ENCODE measurements at places on chromosomes 3 and 15.

DNA sequence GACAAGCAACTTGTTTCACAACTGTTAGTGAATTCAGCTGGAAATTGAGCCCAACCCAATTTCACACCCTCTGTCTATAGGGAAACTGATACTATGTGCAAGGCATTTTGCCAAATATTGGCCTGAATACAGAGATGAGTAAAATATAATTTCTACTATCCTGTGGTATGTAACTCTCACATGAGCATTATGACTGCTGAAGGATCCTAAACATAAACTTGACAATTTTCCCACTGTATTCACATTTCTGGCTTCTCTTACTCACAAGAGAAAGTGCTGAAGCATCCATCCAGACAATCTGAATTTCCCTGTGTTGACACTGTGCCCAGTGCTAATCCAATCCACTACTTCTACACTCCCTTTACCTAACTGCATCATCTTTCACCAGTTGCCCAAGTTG lies 28.4 kb downstream of the SERPINI2 start:
- no peaks in the 10 kb centered on the region for H3K4me1 ChIP-seq
- H3K27ac ChIP-seq = no peak overlapping the region
- no peaks in the 10 kb centered on the region for H3K27me3 ChIP-seq
- no peaks in the 10 kb centered on the region for H3K36me3 ChIP-seq
- no peak overlapping the region for H3K4me3 ChIP-seq
- no peak for DNase-seq

DNA sequence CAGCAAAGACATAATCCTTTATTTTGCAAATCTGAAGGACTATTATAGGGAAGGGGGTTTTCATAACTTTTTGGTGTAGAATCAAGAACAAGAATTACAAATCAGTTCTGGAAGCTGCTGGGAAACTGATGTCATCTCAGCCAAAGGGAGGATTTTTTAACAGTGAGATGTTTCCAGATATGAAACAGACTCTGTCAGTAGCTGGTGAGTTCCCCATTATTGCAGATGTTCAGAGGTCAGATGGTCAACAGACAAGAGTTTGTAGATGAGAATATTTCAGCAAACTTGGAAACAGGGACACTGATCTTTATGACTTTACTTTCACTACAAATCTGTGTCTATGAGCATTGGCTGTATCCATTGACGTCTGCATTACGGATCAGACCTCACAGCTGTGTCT lies 71.9 kb upstream of the LPP start:
- no peaks in the 10 kb centered on the region for H3K36me3 ChIP-seq
- no peak overlapping the region for H3K27ac ChIP-seq
- no peak for DNase-seq
- H3K4me1 ChIP-seq = no peaks in the 10 kb centered on the region
- no peak overlapping the region for H3K4me3 ChIP-seq

- peaks cover 18% of the 10 kb centered on the region for H3K36me3 ChIP-seq
- H3K27ac ChIP-seq = no peak overlapping the region
- H3K4me1 ChIP-seq = peaks cover 23% of the 10 kb centered on the region
- H3K27me3 ChIP-seq = no peaks in the 10 kb centered on the region
- H3K4me3 ChIP-seq = peak overlapping the region; percentile 83
Observed at GRCh38 chr3:53346514-53346913, 829 bp downstream of the DCP1A start.

DNA sequence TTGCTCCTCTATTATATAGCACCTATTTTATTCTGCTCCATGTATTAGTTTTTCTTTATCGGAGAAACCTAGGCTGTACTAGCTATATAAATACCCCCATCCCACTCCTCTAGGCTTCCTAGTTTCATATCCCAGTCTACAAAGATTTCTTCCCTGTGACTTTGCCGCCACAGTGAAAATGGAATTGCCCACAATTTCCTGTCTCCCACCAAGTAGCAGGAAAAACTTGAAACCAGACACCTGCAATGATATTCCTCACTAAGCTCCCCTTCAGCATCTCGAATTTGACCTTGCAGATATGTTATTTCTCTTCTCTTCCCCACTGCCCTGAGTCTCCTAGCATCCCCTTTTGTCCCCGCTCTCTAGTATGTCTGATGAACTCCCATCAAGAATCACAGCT lies 685.8 kb upstream of the CCDC54 start:
- H3K36me3 ChIP-seq = no peaks in the 10 kb centered on the region
- no peaks in the 10 kb centered on the region for H3K4me1 ChIP-seq
- H3K4me3 ChIP-seq = no peak overlapping the region
- no peak overlapping the region for H3K27ac ChIP-seq
- no peak for DNase-seq
- no peaks in the 10 kb centered on the region for H3K27me3 ChIP-seq

- H3K27me3 ChIP-seq = no peaks in the 10 kb centered on the region
- peak; percentile 12 for DNase-seq
- no peaks in the 10 kb centered on the region for H3K4me1 ChIP-seq
Observed at GRCh38 chr15:98043160-98044014, 82.9 kb downstream of the ARRDC4 start.

GRCh38 chr3:168002786-168003368 lies 92.8 kb downstream of the GOLIM4 start:
- no peak overlapping the region for H3K4me3 ChIP-seq
- H3K27ac ChIP-seq = no peak overlapping the region
- H3K36me3 ChIP-seq = no peaks in the 10 kb centered on the region
- DNase-seq = peak; percentile 73
- no peaks in the 10 kb centered on the region for H3K27me3 ChIP-seq
- H3K4me1 ChIP-seq = no peaks in the 10 kb centered on the region

DNA sequence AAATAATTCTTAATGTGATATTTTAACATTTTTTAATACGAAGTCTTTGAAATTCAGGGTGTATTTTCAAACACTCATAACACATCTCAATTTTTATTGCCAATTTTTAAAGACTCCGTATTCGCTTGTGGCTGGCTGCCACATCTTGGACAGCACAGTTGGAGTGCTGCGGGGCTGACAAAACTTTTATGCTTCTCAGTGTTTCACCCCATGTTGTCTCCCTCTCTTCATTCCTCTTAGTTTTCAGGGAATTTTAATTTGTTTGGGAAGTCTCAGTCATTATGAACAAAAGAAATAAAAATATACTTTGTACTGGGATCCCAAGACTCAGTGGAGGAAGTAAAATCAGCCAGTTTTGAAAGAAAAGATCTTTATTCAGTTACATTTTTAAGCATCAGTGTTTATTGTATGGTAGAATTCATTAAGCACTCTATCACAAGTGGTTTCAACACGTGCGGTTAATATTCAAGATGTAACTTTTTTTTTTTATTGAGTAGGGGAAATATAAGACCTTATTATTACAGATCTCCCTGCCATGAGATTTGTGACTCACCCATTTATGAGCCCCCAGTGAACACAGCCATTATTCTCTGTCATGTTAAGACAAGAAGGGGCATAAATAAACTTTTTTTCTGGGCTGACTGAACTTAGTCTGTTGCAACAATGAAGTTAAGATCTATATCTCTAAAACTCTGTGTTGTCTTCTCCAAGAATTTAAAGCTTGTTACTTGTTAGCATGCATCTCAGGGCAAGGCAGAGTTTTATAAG lies 26.8 kb downstream of the KAT2B start:
- no peaks in the 10 kb centered on the region for H3K4me1 ChIP-seq
- no peak overlapping the region for H3K4me3 ChIP-seq
- H3K36me3 ChIP-seq = no peaks in the 10 kb centered on the region
- no peak overlapping the region for H3K27ac ChIP-seq
- H3K27me3 ChIP-seq = no peaks in the 10 kb centered on the region

DNA sequence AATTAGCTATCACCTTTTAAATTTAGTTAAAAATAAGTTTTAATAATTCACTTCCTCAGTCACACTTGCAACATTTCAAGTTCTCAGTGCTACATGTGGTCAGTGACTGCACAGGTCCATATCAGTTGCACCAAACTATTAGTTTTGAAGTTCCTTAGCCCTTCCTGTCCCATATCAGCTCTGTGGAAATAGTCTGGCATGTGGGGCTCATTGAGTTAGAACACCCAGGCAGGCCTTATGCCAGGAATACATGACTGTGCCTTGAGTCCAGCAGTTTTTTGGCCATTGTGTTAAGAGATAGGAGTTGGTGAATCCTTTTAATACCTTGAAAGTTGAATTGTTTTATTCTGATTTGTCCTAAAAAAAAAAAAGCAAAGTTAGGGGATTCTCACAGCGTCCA lies 153.7 kb upstream of the BFSP2 start:
- H3K27me3 ChIP-seq = no peaks in the 10 kb centered on the region
- no peak for DNase-seq
- H3K27ac ChIP-seq = no peak overlapping the region
- H3K4me3 ChIP-seq = no peak overlapping the region

DNA sequence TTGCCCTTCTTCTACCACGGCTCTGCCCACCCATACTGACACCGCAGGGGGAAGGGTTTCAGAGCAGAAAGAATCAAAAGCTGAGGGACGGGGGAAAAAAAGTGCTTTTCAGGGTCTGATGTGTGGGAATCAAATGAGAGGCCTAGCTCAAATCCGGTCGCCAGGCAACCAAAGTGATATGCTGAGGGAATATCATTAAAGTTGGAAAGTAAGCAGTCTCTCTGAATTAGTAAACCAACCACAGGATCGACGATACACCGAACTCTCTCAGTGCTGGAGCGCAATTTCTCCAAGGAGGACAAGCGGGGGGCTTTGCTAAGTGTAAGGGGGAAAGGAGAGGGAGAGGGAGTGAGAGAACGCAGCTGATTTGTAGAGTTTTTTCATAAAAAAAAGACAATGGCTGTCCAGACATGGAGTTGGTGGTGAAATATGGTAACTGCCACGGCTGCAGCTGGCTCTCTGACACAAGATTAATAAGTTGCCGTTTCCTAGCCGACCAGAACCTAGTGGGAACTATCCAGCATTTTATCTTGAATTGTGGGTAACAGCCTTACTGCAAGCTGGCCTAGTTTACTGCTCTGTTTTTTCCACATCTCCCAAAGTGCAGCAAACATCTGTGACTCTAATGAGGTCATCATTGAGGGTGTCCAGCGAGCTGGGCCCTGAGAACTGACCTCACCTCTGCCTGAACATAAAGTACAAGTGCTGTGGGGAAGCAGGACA lies 530.2 kb downstream of the SOX2 start:
- no peaks in the 10 kb centered on the region for H3K27me3 ChIP-seq
- H3K4me3 ChIP-seq = no peak overlapping the region
- H3K4me1 ChIP-seq = no peaks in the 10 kb centered on the region
- no peak overlapping the region for H3K27ac ChIP-seq
- DNase-seq = no peak
- H3K36me3 ChIP-seq = no peaks in the 10 kb centered on the region

DNA sequence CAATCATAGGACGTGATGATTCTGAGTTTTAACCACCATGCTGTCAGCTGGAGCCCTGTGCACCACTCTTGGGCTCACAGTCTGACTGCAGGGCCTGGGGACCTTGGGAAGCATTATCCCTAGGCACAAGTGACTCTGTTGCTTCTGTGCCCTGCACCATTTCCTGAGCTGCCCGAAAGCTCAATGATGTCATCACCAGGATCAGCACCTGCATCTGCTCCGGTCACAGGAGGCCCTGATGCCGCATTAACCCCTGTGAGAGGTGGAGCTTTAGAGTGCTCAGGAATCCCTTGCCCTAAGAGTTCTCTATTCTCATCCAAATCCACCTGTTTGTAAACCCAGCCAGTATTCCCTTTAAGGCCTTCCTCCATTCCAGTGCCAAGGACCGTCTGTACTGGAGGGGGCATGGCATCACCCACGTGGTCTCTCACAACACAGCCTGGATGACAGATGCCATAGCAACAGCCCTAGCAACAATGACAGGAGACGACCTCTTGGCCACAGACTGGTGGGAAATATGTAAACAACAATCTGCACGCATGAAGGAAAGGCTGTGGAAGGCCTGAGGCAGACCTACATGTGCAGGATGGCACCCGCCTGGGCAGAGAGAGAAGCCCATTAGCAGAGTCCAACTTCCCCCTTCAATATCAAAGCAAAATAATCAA lies 37.9 kb downstream of the NTRK3 start:
- no peak for DNase-seq
- no peaks in the 10 kb centered on the region for H3K36me3 ChIP-seq
- no peak overlapping the region for H3K4me3 ChIP-seq

DNA sequence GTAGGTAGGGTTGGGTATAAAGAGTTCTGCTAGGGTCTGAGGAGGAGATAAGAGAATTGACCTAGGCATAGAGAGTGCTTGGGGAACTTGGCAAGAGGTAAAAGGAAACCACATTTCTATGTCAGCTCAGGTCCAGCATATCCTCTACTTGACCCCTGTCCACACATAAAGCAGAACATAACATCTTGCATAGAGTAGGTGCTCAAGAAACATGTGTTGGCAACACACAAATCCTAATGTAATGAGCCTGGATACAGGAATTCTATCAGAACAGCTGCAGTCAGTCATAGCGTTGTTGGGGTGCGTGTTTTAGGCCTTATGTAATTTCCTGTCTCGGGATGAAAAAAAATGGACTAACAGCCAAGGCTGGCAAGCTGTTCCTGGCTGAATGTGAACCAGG lies 35.0 kb upstream of the PLCL2 start:
- H3K27me3 ChIP-seq = no peaks in the 10 kb centered on the region
- no peak overlapping the region for H3K4me3 ChIP-seq
- peaks cover 3% of the 10 kb centered on the region for H3K4me1 ChIP-seq
- DNase-seq = no peak
- no peak overlapping the region for H3K27ac ChIP-seq

DNA sequence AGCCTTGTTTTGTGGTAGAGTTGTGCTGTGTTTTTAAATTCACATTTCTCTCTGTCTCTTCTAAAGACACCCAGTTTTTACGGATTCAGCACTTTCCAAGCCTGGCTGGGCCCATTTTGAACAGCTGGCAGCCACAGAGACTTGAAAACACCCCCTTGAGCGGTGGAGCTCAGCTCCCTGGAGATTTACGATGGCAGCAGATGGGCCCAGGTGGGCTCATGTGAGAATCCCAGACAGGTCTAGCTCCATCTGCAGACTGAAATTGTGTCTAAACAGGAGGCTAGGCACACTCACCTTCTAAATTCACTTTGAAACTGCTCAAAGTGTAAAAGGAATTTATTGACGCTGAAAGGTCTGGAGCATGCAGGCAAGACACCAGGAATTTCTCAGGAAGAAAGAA lies 232.0 kb upstream of the HES1 start:
- H3K4me1 ChIP-seq = no peaks in the 10 kb centered on the region
- no peaks in the 10 kb centered on the region for H3K27me3 ChIP-seq
- H3K27ac ChIP-seq = no peak overlapping the region
- no peaks in the 10 kb centered on the region for H3K36me3 ChIP-seq
- no peak for DNase-seq

- peaks cover 3% of the 10 kb centered on the region for H3K4me1 ChIP-seq
- no peaks in the 10 kb centered on the region for H3K27me3 ChIP-seq
- H3K27ac ChIP-seq = no peak overlapping the region
- DNase-seq = no peak
Observed at GRCh38 chr15:57149196-57149595, 227.1 kb upstream of the CGNL1 start.

GRCh38 chr3:130709671-130710070 lies 37.0 kb downstream of the PIK3R4 start:
- no peak overlapping the region for H3K4me3 ChIP-seq
- DNase-seq = no peak
- peaks cover 9% of the 10 kb centered on the region for H3K4me1 ChIP-seq
- H3K27ac ChIP-seq = no peak overlapping the region
- H3K27me3 ChIP-seq = no peaks in the 10 kb centered on the region
- H3K36me3 ChIP-seq = no peaks in the 10 kb centered on the region
